ENCODE measurements at places on chromosomes 7 and 10. TPM values are rescaled to one million over a fixed set of nuclear protein-coding genes. Genes with fewer than 3 reads are reported as not detected.

FGFR2 gene
- total RNA-seq: 16.5 TPM

CACNB2 gene
- 13.8 TPM for total RNA-seq

INA gene
- total RNA-seq: not detected

TLX1 gene
- total RNA-seq: not detected

GIMAP2 gene
- 8.4 TPM for total RNA-seq

DNA sequence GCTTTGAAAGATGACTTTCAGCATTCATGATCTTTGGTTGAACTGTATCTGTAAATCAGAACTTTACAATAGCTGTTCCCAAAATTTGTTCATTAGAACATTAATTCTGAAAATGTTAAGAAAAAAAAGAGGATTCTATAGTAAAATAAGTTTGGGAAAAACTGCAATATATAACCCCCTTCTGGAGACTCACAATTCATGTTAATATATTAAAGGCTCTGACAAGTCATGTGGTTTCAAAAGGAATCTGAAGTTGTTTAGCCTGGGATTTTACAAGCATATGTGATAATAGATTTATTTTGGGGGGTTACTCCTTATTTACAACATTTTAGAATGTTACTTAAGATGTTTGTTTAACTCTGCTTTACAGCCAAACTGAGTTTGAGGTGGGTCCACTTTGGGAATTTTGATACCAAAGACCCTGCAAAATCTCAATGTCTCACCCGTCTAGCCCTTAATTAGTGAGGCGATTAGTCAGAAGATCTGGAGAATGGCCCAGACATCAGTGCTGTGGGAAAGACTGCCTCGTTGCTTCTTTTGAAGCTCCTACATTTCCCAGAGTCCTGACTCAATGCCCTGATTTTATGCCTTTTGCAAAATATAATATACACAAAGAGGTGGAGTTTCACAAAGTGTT is 40.0 kb downstream of the CDK1 start:
- no peak for DNase-seq

DNA sequence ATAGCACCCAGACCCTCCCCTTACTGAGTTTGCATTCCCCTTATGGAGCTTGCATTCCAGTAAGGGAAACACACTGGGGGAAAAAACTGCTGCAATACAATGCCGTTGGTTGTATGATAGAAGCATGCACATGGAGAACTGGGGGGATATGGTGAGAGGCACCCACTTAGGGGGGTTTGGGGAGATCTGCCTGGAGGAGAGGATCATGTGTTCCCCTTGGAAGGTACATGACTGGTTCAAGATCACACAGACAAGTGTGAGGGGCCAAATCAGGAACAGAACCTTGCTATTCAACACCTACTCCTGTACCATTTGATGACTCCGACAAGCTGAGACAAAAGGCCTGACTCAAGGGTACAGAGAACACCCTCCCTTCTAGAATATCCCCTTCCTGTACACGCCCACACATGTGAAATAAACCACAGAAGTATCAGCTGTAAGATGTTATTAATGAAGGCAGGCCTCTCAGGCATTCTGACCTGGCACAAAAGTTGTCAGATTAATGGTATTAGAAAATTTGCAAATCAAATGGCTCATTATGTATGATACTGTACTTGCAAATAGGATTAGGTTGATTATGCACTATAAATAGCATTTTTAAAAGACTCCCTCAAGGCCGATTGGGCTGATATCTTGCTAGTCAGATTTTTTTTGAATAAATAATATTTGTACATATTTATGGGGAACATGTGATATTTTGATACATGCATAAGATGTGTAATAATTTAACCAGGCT is 122.2 kb downstream of the NPY start:
- DNase-seq: no peak

GRCh38 chr10:13773043-13773442 is 186.3 kb downstream of the PRPF18 start:
- DNase-seq: no peak

GRCh38 chr7:27178366-27178765 is 4.2 kb upstream of the HOXA10 start:
- peak; percentile 27 for DNase-seq

- DNase-seq: no peak
Measured at GRCh38 chr10:126013489-126014281, 117.3 kb downstream of the FANK1 start.

GRCh38 chr10:91311601-91312381 is 91.3 kb downstream of the PCGF5 start:
- DNase-seq: no peak

DNA sequence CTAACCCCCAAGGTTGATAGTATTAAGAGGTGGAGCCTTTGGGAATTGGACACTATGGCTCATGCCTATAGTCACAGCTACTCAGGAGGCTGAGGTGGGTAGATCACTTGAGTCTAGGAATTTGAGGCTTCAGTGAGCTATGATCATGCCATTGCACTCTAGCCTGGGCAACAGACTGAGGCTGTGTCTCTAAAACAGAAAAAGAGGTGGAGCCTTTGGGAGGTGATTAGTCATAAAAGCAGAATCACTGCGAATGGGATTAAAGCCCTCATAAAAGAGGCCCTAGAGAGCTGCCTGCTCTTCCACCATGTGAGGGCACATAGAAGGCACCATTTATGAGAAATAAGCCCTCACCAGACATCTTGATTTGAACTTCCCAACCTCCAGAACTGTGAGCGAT is 81.9 kb downstream of the SKAP2 start:
- DNase-seq: no peak

DNA sequence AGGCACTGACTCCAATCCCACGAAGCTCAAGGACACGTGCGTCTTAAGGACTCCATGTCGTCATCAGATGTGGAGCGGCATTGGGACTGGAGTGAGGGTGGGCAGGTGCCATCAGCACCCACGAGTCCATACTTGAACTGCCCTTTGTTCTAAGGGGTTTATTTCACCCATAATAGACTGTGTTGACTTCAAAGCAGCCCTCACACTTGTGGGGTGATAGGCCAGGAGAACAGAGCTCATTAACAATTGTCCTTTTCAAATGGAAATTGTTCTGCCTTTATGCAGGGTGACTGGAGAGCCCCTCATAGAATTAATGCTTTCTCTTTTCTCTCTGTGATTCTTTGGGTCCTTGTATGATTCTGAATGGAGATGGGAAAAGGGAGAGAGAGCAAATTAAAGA is 376.9 kb upstream of the MGMT start:
- DNase-seq: no peak

- peak; percentile 7 for DNase-seq
Measured at GRCh38 chr10:90930971-90931871, 10.3 kb upstream of the ANKRD1 start.

- no peak for DNase-seq
Measured at GRCh38 chr10:70426823-70427222, 14.7 kb downstream of the NODAL start.

DNA sequence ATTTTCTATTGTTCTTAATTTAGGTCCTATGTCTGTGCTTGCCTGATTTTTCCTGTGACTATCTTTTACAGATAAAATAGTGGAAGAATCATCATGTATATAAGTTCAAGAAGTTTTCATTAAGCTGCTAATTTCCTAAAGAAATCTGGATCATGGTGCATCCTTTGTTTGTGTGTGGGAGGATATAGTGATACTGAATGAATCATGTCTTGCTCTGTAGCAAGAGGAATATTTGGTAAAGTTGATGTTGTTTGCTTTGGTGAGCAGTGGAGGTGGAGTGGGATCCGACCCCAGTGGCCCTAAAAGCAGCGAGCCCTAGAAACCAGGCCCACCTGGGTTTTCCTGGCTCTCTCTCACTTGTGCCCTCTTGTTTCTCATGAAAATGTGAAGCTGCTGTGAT is 83.7 kb downstream of the CCNY start:
- no peak for DNase-seq

DNA sequence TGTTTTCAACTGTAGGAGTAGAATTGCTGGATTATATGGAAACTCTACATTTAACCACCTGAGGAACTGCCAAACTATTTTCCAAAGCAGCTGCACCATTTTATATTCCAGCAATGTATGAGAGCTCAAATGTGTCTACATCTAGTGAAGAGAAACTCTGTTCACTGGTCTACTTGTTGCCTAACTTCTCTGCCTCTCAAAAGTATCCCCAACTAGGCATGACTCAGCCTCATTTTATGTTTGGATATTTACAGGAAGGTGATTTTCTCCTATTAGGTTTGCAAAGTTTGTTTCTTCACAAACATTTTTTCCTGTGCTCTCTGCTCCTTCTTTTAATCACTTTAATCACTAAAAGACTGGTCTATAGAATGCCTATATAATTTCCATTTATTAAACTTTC is 37.1 kb upstream of the SRI start:
- DNase-seq: no peak

GRCh38 chr10:132137111-132138072 is 49.4 kb upstream of the DPYSL4 start:
- DNase-seq: no peak

DNA sequence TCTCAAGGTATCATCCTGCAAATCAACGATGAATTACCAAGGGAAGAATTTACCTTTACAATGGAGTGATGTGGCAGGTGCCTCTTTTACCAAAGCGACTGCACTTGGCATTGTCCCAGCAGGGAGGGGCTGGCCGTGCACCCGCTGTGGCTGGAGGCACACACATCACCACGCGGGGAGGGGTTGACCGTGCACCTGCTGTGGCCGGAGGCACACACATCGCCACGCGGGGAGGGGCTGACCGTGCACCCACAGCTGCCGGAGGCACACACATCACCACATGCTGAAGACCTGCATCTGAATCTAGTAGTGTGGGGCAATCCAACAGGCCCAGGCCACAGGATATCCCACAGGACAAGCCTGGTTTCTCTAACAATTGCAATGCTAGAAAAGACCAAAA is 493.5 kb downstream of the DNAJB6 start:
- no peak for DNase-seq

GRCh38 chr7:155735442-155736115 is 76.7 kb downstream of the SHH start:
- no peak for DNase-seq

GRCh38 chr7:94440451-94441039 is 45.9 kb downstream of the COL1A2 start:
- DNase-seq: no peak

DNA sequence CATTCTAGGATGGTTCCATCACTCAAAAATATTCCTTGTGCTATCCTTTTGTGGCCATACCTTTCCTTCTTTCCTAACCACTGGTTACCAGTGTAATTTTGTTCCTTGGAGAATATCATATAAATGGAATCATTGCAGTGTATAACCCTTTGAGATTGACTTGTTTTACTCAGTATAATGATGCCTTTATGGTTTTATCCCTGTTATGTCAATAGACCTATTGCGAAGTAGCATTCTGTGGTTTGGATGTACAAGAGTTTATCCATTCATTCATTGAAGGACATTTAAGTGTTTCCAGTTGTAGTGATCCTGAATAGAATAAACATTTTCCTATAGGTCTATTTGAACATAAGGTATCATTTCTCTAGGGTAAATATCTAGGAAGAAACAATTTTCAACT is 54.2 kb downstream of the RBM33 start:
- DNase-seq: no peak

DNA sequence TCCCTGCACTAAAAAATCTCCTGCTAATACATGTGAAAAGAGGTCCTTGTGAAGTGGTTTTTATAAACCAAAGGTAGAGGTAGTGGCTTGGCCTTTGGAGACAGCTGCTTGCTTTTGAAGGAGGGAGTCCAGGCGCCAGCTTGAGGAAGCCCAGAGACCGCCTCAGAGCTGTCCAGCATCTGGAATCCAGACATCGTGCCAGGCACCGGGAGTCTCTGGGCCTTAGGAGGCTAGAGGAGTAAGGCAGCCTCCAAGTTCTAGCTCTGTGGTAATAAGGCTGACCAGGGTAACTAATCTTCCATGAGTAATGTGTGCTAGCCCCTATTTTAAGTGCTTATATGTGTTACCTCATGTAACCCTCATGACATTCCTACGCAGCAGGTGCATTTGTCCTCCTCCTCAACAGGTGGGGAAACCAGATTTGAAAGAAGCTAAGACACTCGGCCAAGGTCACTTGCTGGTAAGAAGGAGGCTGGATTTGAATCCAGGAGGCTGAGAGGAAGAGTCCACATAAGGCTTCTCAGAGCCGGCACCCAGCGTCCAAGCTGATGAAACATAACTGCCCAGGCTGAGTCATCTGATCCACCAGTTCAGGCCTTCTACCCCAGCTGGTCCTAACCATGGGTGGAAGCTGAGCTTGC is 26.1 kb downstream of the PRLHR start:
- no peak for DNase-seq

DNA sequence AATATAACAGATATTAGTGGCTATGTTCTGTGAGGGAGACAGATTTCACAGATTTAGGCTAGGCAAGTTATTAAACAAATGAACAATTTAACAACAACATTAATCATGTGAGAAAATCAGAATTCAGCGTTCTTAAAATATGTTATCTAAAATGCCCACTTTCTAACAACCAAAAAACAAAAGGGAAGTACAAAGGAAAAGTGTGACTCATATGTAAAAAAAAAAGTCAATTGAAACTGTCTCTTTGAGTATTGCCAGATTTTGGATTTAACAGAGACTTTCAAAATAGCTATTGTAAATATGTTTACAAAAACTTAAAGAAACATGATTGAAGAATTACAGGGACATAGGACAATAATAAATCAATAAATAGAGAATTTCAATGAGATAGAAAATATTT is 34.8 kb upstream of the ARHGAP22 start:
- no peak for DNase-seq

- no peak for DNase-seq
Measured at GRCh38 chr10:44977287-44978212, 1.1 kb downstream of the DEPP1 start.

DNA sequence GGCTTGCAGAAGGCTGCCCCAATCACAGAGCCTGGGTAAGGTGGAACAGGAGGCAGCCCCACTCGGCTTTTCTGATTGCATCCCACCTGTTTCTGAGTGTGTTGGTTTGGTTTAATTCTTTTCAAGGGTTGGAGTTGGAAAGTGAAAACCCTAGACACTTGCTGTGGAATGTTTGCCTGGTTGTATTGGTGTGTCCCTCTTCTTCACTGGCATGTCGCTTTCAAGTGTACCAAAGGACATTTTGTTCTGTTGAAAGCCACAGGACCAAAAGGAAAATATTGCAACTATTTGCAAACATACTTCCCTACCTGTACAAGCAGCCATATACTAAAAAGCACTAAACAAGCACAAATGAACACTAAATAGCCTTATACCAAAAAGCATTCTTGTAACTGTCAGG is 60.5 kb downstream of the NHLRC2 start:
- DNase-seq: no peak

DNA sequence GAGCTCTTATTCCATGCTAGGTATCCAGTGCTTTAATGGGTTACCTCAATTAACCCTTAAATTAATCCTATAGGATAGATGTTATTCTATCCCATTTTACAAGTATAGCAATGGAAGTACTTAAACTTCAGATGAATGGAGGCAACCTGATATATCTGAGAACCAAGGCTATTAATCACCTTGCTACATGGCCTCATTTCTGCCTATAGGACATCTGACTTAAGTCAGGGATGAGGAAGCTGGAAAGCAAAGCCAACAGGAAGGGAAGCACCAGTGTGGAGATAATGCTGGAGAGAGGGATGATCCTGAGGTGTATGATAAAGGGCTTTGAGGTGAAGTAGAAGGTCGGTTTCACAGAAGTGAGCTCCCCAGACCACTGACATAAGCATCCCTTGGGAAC is 132.3 kb downstream of the CHN2 start:
- no peak for DNase-seq

All from tibial nerve (tissue), 4 donors.